ENCODE measurements at places on chromosomes 1 and 21. TPM values are rescaled to one million over a fixed set of nuclear protein-coding genes. Genes with fewer than 3 reads are reported as not detected.
A peak's percentile ranks its signal among the peaks of the same experiment; 100 is the strongest.

The TCP10L gene
- total RNA-seq = not detected

The ADORA3 gene
- not detected for total RNA-seq

GRCh38 chr1:185491604-185492003 lies 174.6 kb upstream of the IVNS1ABP start:
- no peak overlapping the region for H3K27ac ChIP-seq
- no peak overlapping the region for H3K4me3 ChIP-seq
- no peak for DNase-seq
- H3K4me1 ChIP-seq = no peaks in the 10 kb centered on the region

GRCh38 chr1:161195171-161195570 lies 3.7 kb downstream of the ADAMTS4 start:
- peaks cover 18% of the 10 kb centered on the region for H3K4me1 ChIP-seq
- H3K27ac ChIP-seq = 0 out of 2 replicates have a peak overlapping the region, but pooled peaks have one; percentile 4
- DNase-seq = no peak
- H3K27me3 ChIP-seq = no peaks in the 10 kb centered on the region
- H3K4me3 ChIP-seq = no peak overlapping the region

- no peak overlapping the region for H3K4me3 ChIP-seq
- H3K27me3 ChIP-seq = no peaks in the 10 kb centered on the region
- no peak for DNase-seq
Observed at GRCh38 chr1:2605509-2606395, 19.2 kb downstream of the PRXL2B start.

DNA sequence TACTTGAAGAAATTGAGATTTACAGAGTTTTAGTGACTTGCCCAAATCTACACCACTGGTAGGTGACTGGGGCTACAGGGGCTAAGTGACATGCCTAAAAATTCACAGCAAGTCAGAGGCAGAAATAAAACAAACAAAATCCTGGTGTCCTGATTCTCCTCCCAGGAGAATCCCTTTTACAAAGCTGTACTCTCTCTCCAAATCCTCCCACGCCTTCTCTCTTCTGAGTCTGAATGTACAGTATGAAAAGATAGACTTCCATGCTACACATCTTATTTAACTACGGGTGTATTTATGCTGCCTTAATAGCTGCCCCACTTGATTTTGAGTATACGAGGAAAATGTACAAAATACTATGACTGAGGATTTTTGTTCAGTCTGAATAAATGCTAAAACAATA lies 65.4 kb downstream of the SGIP1 start:
- DNase-seq = no peak
- H3K27ac ChIP-seq = no peak overlapping the region
- H3K4me1 ChIP-seq = no peaks in the 10 kb centered on the region
- H3K36me3 ChIP-seq = no peaks in the 10 kb centered on the region
- H3K27me3 ChIP-seq = no peaks in the 10 kb centered on the region

Measured in GM12878 (cell line).